ENCODE measurements at places on chromosomes 7 and 10.

GRCh38 chr10:20956843-20957242, 59.7 kb upstream of the NEBL start:
- no peak for DNase-seq

DNA sequence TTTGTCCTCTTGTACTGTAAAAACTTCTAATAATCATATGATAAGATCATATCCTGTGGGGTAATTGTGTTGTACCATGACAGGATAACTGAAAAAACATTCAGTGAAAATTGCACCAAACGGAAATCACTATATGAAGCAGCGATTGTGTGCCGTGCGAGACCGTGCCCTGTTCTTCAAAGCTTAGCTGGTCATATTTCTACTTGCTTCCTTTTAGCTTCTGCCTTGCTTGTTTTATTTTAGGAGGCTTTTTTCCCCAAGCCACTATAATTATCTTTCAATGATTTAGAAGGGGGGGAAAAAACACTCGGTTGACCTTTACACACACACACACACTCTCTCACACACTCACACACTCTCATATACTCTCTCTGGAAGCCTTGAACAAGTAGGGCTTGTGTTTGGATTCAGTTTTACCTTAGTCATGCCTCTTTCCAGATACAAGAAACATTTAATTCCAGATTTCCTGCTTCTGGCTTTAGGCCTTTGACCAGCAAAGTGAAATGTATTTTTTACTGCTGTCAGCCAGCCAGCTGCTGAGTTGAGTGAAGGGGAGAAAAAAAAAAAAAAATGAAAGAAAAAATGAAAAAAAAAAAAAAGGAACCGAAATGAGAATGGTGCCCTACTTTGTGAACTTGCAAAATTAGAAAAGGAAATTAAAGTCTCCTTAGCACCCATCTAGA, 181.4 kb downstream of the ARID5B start:
- no peak for DNase-seq

GRCh38 chr7:133675510-133676218, 422.8 kb downstream of the EXOC4 start:
- DNase-seq = no peak

DNA sequence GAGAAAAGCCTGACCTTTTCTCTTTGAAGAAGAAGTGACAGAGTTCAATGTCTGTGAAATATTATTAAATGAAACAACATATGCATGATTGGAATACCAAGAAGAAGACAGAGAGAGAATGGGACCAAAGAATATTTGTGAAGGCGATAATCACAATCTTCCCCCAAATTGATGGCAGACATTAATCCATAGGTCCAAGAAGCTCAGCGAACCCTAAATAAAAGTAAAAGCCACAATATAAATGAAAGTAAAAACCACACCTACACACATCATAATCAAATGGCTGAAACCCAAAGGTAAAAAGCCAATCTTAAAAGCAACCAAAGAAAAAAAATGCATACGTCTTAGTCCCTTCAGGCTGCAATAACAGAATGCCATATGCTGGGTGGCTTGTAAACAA, 84.0 kb downstream of the ODAD2 start:
- no peak for DNase-seq

DNA sequence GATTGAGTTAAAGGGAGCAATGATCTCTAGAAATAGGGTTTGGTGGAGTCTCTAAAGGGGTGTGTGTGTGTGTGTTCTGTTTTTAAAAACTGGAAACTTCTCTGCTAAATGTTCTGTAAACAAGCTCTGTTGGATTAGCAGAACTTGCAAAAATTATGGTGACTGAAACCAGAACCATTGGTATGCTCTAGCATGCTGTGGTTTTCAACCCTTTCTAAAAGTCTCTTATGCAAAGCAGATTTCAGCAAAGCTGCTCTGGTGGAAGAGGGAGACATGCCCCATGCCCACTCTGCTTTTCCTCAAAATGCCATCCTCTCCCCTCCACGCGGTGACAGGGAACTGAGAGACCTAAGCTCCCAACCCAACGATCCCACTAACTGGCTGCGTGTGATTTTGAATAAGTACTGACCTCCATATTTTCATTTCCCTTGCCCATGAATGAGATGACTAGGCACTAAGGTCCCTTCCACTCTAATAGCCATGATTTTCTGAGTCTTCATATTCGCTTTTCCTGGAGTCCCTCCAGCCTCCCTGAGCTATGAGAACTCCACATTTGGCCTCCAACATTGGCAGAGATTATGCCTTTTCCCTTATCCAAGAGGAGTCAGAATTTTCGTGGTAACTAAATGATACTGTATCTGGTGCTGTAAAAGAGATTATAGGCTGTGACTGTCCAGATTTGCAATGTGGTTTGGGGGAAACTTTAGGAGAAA, 117.3 kb upstream of the PALS2 start:
- no peak for DNase-seq

DNA sequence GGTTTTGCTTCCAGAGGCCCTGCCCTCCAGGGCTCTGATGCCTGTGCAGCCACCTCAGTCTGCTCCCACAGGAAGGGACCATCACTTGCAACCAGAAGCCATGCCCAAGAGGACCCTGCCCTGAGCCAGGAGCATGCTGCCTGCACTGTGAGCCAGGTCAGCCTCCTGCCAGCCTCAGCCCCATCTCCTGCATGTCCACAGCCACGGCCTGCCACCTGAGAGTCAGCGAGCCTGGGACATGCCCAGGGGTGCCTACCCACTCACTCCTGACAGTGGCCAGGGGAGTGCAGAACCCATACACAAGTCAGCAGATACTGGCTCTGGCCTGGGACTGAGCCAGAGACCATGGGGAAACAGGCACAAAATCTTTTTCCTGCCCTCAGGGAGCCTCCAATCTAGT, 6.6 kb upstream of the KCP start:
- DNase-seq = no peak

DNA sequence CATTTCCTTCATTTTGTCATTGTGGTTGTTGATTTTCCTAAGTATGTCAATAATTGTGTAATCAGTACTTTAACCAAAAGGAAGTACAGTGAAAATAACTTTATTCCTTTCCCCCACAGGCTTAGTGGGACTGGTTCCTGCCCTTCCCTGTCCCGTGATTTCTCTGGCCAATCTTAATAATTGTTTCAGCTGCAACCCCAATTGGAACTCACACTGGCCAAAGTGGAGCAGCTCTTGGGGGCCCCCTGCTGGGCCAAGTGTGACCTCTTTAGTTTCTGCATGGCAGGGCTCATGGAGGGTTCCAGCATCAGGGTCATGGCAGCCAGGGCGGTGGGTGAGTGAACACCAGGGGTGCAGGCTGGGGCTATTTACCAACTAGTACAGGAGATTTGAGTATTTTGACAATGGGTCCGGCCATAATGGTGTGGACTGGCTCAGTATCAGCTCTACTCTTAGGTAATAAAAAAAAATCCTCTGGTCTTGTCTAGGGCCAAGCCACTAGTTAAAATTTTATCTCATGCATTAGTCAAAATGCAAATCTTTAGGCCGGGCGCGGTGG, 31.7 kb downstream of the CYCS start:
- DNase-seq = peak; percentile 89

DNA sequence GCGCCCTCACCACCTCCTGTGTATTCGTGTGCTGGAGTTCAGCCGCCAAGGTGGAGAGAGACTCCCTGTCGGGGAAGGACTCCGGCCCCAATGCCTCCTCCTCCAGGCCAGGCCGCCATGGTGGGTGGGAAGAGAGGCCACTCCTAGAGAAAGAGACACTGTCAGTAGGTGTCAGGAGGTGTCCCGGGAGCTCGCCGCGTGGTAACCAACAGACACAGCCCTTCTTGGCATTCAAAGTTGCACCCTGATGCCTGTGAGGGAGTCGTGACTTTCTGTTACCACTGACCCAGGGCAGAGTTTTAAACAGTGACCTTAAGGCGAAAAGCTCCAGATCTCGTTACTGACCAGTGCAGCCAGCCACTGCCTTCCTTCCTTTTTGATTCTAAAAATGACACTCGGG, 155.2 kb downstream of the CUX1 start:
- DNase-seq = no peak

GRCh38 chr7:112070674-112071256, 135.4 kb downstream of the DOCK4 start:
- DNase-seq = no peak

- no peak for DNase-seq
Measured at GRCh38 chr10:121199081-121199480, 347.9 kb downstream of the WDR11 start.

DNA sequence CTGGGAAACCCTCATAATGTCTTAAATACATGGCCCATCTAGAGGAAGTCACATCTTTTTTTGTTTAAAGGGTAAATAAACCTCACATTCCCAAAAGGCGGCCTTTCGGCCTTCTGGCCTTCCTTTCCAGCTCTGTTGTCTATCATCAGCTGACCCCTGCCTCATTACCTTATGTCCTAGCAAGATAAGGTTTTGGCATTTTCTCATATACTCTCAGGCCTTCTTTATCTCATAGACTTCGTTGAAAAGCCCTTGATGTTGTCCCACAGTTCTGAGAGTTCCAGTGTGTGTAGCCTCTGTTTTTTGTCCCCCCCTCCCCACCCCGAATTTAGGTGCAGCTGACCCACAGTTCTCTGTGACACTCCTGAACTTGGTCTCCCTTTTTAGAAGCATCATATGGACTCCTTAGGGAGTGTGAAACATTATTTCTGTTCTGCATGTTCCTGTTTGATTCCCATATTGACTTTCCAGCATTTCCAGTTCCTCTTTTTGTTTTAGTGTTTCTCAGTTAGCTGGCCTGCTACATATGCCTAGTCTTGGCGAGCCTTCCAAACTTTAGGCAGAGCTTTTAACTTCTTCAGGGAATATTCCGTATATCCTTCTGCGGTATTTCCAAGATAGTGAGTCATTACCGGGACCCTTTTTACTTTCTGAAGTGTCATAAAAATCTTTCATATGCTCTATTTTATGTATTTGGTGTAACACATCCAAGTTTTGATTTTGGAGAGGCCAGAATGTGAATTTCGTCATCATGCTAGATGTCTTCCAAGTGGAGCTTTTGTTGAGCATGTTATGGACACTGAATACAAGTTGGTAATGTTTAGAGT, 138.5 kb downstream of the LRRC4 start:
- DNase-seq = peak; percentile 77
